ENCODE measurements at places on chromosomes 1 and 21.

GRCh38 chr1:36417931-36418330 lies 20.2 kb upstream of the LSM10 start:
- no peak for DNase-seq

GRCh38 chr1:200970771-200971427 lies 52.6 kb downstream of the KIF21B start:
- no peak for DNase-seq

- no peak for DNase-seq
Observed at GRCh38 chr1:160578525-160579191, 638 bp downstream of the CD84 start.

DNA sequence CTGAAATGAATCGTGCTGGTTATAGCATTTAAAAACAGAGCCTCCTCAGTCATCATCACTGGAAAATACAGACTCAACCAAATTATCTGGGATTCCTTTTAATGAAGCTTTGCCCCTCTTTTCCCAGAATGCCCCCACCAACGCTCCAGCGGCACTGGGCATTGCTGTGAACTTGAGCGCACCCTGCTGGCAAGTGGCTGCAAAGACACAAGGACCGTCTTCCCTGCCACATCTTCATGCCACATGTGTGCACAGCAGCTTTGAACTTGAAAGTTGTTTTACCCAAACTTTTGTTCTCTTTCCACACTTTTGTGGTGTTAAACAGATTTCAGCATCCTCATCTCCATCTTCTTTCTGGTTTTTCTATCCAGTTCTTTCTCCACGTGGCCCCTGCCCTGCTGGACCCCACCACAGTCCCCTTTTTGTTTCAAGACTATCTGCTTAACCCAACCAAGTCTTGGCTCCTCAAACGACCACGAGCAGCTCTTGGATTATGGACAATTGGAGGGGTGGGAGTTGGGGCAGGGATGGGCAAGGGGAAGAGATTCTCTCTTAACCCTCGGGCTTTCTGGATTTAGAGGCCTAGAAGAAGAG lies 12.8 kb upstream of the LMX1A start:
- DNase-seq, result no peak

GRCh38 chr1:233599542-233600073 lies 14.3 kb upstream of the KCNK1 start:
- no peak for DNase-seq

DNA sequence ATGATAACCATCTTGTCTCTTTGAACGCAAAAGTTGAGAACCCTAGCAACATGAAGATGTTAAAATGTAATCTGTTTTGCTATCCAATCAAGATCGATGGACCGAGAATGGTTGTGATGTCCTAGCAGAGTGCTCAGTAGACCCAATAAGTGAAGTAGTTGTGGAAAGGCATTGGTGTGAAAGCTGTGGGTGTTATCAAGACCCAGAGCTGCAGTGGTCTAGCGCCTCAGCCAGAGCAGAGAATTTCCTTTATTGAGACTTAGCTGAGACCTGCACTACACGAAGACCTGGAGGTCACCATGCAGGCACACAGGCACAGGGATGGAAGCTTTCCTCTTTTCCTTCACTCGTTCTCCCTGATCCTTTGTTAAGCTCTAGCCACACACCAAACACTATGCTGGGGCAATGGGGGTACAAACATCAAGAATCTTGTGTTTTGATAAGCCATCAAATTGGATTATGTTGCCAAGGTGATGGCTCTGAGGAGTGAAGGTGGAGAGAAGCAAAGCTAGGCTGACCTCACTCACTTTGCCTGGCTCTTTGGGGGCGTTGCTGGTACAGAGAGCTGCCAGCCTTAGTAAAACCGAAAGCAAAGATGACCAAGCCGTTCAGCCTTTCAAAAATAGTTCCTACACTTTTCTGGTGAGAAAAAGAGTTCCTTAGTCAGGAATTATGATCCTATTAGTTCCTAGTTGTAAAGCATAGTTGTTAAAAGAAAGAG lies 24.1 kb downstream of the METTL13 start:
- no peak for DNase-seq

- DNase-seq, result no peak
Observed at GRCh38 chr1:217275655-217276398, 355.1 kb downstream of the GPATCH2 start.

- DNase-seq, result no peak
Observed at GRCh38 chr1:78619446-78619802, 824 bp upstream of the IFI44L start.

DNA sequence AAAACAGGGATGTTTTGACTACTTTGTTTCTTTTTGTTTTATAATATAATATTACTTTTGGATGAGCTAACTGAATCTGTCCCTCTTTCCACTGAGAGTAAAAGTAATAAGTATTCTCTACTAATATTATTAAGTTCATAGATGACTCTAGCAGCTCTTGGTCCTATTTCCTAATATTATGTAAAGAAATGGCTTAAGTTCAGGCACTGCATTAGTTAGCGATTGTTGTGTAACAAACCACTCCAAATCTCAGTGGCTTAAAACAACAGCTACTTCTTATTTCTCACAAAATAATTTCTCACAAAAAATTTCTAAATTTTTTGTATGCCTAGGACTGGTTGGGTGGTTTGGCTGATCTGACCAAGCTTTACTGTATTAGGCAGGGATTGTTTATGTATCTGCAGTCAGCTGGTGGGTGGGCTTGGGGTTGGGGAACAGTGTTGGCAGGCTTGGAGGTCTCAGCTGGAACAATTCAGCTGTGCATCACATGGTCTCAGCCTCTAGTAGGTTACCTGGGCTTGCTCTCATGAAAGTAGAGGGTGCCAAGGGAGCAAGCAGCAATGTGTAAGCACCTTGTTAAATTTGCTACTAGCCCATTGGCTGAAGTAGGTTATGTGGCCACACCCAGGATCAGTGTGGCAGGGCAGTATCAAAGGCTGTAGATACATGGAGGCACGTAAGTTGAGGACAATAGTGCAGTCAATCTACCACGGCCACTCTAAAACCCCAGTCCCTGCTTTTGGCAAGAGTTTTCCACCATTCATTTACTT lies 8.8 kb upstream of the CCT8 start:
- DNase-seq, result no peak

GRCh38 chr1:57470036-57470435 lies 46.2 kb upstream of the DAB1 start:
- DNase-seq, result no peak

All from cerebellar nuclear complex (tissue), 1 donor.